ENCODE measurements at places on chromosomes 16 and 17. TPM values are rescaled to one million over a fixed set of nuclear protein-coding genes. Genes with fewer than 3 reads are reported as not detected.

- no peaks in the 10 kb centered on the region for H3K36me3 ChIP-seq
- no peaks in the 10 kb centered on the region for H3K4me1 ChIP-seq
- H3K27ac ChIP-seq: no peak overlapping the region
- H3K4me3 ChIP-seq: no peak overlapping the region
Observed at GRCh38 chr17:66322764-66323163, 20.4 kb downstream of the PRKCA start.

DNA sequence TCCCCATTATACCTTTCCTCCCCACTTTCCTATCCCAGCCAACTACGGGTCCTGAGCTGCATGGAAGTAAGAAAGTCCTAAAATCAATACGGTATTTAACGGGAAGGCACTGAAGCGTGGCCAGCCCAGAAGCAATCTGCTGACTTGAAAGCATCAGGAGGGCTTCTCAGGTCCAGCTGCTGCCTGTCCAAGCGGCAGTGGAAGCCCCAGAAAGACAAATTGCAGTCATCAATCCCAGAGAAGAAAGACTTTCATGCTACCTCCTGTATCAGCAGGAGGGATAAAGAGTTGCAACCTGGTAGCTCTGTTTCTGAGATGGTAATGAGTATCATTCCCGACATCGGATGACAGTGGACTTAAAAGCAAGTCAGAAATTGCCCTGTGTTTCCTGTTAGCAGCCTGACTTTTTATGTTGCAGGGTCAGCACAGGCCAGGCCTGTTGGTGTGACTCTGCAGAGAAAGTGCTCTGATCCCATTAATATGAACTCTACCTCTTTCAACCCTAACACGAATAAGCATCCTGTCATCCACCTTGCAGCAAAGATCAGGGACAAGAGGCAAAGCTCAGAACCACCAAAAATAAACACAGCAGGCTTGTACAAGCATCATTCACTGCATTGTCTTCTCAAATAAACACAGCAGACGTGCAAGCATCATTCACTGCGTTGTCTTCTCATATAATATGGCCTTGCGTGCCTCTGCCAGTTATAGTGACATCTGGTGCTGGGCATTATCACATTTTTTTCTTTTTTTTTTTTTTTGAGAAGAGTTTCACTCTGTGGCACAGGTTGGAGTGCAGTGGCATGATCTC lies 358.6 kb upstream of the CDH11 start:
- no peaks in the 10 kb centered on the region for H3K27me3 ChIP-seq
- no peak overlapping the region for H3K27ac ChIP-seq
- no peak for DNase-seq

DNA sequence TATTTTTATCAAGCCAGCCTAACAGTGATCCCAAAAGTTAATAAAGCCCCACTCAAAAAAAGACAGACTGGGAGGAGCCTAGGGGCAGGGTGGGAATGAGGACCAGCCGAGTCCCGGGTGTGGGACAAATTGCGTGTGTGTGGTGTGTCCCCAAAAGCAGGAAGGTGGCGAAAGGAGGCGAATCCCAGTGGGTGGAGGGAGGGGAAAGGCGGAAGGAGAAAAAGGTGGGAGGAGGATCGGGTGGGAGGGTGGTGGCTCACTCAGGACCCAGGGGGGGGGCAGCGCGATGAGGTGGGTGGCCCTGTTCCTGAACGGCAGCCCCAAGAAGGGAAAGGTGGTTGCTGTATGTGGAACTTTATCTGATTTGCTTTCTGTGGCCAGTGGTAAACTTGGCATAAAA lies 102.4 kb downstream of the SPECC1 start:
- no peak for DNase-seq
- H3K4me1 ChIP-seq: no peaks in the 10 kb centered on the region
- H3K27ac ChIP-seq: no peak overlapping the region
- no peaks in the 10 kb centered on the region for H3K36me3 ChIP-seq

Gene NOD2
- 2.9 TPM for total RNA-seq

GRCh38 chr16:76335180-76335974 lies 58.2 kb downstream of the CNTNAP4 start:
- no peak overlapping the region for H3K4me3 ChIP-seq
- no peaks in the 10 kb centered on the region for H3K36me3 ChIP-seq
- H3K27ac ChIP-seq: no peak overlapping the region
- H3K27me3 ChIP-seq: no peaks in the 10 kb centered on the region

Gene GRIN2A
- 0.44 TPM for total RNA-seq

DNA sequence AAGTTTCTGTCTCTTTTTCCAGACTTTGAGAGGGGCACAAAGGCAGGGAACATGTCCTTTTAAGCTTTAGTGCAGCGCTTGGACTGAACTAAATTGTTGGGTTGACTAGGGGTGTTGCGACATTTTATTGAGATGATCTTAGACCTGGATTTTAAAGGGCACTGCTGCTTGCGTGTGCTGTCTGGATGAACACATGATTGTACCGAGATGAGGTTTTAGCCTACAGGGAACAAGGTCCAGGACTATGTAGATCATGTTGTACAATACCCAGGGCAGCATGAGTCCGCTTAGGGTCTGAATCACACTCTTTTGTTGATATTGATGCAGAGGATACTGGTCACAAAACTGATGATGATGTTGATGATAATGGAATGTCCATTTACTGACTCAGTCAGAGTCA lies 5.2 kb upstream of the RGS9 start:
- H3K36me3 ChIP-seq: no peaks in the 10 kb centered on the region
- H3K27me3 ChIP-seq: no peaks in the 10 kb centered on the region
- no peak for DNase-seq
- no peak overlapping the region for H3K27ac ChIP-seq

GRCh38 chr17:80181431-80181830 lies 11.6 kb downstream of the CARD14 start:
- no peaks in the 10 kb centered on the region for H3K36me3 ChIP-seq
- no peak overlapping the region for H3K4me3 ChIP-seq
- no peak for DNase-seq
- no peak overlapping the region for H3K27ac ChIP-seq

GRCh38 chr16:1045993-1046911 lies 26.3 kb upstream of the SSTR5 start:
- no peak for DNase-seq
- no peaks in the 10 kb centered on the region for H3K4me1 ChIP-seq
- no peaks in the 10 kb centered on the region for H3K36me3 ChIP-seq
- no peak overlapping the region for H3K4me3 ChIP-seq

DNA sequence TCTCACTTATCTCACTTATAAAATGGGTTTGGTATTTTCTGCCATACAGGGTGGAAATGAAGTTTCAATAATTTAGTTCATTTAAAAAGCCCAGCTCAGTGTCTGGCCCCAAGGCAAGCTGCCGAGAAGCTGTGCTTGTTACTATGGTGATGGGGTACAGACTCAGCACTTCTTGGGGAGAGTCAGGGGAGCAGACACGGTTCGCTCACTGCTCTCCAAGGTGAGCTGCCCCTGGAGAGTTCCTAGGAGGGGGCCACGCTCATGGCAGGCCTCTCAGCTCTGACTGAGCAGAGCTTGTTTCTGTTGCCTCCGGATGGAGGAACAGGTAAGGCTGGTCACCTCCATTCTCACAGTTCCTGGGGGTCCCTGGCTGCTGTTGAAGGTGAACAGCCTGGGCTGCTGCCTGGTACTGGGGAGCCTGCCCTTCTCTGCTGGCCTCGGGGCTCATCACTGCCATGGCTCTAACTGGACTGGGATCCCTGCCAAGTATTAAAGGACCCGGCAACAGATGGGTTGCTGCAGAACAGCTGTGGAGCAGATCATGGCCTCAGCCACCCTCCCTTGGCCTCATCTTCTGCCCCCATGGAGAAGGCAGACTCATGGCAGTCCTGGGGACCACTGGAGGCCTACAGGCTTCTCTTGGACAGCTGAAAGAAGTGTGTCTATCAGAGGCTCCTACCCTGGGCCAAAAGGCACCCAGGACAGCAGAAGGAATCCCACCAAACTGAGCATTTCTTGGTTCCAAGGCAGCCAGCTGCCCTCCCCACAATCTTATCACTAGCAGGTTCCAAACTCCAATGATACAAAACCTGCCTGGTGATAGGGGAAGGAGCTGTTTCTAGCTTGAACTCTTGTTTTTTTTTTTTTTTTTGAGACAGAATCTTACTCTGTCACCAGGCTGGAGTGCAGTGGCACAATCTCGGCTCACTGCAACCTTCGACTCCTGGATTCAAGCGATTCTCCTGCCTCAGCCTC lies 25.9 kb upstream of the SPATA32 start:
- no peak for DNase-seq
- H3K36me3 ChIP-seq: peaks cover 2% of the 10 kb centered on the region
- H3K27me3 ChIP-seq: no peaks in the 10 kb centered on the region
- peaks cover 36% of the 10 kb centered on the region for H3K4me1 ChIP-seq
- no peak overlapping the region for H3K27ac ChIP-seq
- no peak overlapping the region for H3K4me3 ChIP-seq

Gene TSPAN10
- total RNA-seq: 1.6 TPM

Gene MFSD6L
- total RNA-seq: 0.22 TPM

DNA sequence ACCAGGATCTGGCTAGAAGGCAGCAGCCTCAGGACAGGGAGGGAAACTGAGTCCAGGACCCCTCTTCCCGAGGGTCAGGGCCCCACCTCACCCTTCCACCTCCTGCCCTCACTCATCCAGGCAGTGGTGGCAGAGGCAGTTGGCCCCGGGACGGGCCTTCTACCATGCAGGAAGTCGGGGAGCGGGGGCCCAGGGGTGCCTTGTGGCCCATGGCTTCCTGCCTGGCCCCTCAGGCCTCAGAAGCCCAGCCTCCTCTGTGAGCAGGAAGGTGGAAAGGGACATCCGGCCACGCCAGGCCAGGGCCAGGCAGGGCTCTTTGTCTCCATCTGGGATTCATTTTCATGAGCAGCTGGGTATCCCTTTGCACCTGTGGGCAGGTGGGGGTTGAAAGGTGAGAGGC lies 58.5 kb downstream of the BAHCC1 start:
- H3K4me1 ChIP-seq: peaks cover 37% of the 10 kb centered on the region
- DNase-seq: peak; percentile 36
- H3K4me3 ChIP-seq: no peak overlapping the region
- H3K27ac ChIP-seq: no peak overlapping the region
- no peaks in the 10 kb centered on the region for H3K27me3 ChIP-seq
- H3K36me3 ChIP-seq: no peaks in the 10 kb centered on the region

Gene SGCA
- total RNA-seq: 3.8 TPM

DNA sequence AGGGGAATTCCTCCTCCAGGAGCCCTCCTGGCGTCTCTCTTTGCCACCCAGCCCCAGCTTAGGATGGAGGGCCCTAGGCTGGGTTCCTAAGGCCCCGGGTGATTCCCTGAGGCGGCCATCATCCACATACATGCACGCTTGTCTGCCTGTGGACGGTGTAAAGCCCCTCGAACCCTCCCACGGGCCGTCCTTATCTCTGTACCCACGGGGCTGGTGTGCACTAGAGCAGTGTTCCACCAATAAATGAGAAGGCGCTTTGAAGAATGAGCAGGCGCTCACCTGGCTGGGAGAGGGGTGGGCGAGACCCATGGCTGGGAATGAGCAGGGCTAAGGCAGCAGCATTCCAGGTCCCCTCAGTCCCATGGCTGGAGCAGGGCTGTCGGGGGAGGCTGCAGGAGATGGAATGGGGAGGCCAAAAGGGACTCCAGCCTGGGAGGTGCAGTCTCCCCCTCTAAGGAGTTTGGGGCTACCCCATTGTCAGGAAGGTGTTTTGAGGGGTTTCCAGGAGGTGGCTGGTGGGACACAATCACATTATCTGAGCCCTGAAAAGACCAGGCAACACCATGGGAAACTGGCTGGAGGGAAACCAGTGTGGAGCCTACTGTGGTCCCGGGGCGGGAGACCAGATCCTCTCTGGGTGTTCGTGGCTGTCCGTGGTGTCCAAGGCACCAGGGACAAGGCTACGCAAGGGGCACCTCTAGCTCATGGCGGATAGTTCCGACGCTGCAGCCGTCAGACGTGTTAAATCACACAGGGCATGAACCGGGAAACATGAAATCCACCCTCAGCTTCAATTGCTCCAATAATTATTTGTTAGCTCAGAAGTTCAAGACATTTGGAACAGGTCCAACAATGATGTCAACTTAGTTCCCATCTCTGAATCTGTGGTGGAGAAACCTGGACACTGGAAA lies 87.5 kb upstream of the DNAH17 start:
- H3K27ac ChIP-seq: no peak overlapping the region
- H3K27me3 ChIP-seq: no peaks in the 10 kb centered on the region
- no peak overlapping the region for H3K4me3 ChIP-seq
- H3K36me3 ChIP-seq: no peaks in the 10 kb centered on the region
- DNase-seq: no peak

Gene MAP2K6
- total RNA-seq: 7.7 TPM

DNA sequence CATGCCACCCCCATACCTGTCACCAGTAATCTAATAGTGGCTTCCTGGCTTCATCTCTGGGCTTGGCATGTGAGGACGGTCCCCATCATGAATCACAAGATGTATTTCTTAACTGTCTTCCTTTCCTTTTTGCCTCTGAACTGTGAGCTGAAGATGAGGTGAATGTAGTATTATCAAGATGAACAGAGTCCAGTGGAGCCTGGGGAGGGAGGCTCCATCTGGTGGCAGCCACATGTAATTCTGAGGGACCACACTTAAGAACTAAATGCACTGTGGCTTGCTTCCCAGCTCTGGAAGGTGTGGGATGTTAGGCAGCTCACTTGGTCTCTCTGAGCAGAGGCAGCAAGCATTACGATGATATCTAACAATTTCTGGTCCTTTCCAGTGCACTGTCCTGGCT lies 354.9 kb upstream of the ASIC2 start:
- H3K4me3 ChIP-seq: no peak overlapping the region
- peaks cover 7% of the 10 kb centered on the region for H3K27me3 ChIP-seq
- no peaks in the 10 kb centered on the region for H3K36me3 ChIP-seq
- no peak for DNase-seq
- H3K27ac ChIP-seq: no peak overlapping the region

DNA sequence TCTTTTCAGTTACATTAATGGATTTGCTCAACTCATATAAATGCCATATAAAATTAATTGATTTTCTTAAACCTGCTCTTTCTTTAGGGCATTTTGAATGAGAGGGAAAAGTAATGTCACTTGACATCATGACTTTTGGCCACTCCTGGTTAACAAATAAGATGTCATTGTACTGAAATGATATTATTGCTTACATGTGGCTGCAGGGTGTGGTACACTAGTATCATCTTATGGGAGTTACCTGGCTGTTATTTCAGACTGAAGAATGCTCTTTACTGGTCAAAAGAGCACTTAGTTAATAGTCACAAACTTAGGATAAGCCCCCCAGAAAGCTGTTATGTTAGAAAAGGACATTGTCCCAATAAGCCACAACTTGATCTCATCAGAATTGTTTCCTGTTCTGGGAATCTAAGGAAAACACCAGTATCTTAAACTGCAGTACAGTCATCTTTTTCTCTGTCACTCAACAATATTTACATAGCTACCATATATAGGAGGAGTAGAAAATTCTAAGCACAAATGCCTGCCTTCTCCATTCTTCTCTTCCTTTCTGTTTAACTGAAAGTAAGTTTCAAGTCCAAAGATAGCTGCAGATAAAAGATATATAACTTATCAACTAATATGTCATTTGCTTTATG lies 53.9 kb upstream of the MRC2 start:
- no peak overlapping the region for H3K27ac ChIP-seq
- no peaks in the 10 kb centered on the region for H3K27me3 ChIP-seq
- H3K4me3 ChIP-seq: no peak overlapping the region
- H3K36me3 ChIP-seq: peaks cover 52% of the 10 kb centered on the region
- H3K4me1 ChIP-seq: no peaks in the 10 kb centered on the region
- DNase-seq: no peak

Measured in B cell (primary cell).